ENCODE measurements at places on chromosomes 4 and X. TPM values are rescaled to one million over a fixed set of nuclear protein-coding genes. Genes with fewer than 3 reads are reported as not detected.
A peak's percentile ranks its signal among the peaks of the same experiment; 100 is the strongest.

SAGE1 gene
- not detected for total RNA-seq

KCNE5 gene
- 0.58 TPM for total RNA-seq

CYBB gene
- total RNA-seq: 48.7 TPM

DNA sequence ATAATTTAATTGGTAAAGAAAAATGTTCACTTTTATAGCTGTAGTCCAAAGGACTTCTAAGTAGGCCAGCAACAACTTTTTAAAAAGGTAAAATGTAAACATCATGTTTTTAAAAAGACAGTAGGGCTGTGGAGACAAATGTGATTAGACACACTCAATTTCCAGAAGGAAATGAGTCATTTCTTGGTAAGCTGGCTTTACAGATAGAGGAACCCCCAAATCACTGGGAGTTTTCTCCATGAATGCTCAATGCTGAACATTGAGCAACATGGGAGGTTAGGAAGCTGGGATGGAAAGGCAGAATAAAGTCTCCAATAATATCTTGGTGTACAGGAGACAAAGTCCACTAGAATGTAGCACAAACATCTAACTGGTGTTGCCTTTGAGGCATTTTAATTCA, 121.3 kb downstream of the NWD2 start:
- DNase-seq: no peak

GAGE2A gene
- not detected for total RNA-seq

COL4A5 gene
- 23.0 TPM for total RNA-seq

DNA sequence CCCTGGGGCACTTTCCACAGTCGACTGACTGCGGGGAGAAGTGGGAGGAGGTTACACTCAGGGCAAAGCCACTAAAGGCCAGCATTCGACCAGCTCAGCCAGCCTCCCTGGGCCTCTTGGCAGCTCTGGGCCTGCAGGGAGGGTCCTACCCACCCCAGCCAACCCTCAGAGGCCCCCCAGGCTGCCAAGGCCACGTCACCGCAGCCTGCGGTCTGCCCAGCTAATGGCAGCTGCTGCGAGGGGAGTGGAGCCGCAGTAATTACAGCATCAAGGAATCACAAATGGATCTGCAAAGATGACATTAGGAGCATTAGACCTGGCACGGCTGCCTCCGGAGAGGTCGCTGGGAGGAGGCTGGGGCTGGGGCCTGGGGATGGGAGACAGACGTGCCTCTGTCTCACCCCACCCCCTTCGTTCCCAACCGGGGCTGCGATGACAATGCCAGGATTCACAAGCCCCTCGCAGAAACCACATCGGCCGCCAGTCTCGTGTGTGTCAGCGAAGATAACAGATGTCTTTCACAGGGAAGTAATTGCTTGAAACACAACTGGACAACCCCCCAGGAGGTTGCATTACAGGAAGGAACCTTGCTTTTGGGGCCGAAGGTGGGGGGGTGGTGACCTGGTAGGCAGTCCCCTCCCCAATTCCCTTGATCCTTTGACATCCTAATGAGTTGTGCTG, 367.6 kb downstream of the BCOR start:
- peak; percentile 44 for DNase-seq

DNA sequence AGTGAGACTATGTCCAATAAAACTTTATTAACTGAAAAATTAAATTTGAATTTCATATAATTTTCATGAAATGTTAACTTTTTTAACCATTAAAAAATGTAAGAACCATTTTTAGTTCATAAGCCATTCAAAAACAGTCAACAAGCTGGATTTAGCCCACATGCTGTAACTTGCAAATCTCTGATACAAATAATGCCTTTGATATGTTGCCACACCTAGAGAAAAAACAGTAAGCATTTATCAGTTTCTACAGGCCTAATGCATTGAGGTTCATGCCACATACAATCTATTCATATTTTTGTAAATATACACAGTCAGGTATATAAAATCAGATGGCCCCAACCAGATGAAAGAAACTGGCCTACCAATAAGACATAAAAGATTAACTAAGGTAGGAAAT, 52.8 kb downstream of the LCORL start:
- no peak for DNase-seq

DNA sequence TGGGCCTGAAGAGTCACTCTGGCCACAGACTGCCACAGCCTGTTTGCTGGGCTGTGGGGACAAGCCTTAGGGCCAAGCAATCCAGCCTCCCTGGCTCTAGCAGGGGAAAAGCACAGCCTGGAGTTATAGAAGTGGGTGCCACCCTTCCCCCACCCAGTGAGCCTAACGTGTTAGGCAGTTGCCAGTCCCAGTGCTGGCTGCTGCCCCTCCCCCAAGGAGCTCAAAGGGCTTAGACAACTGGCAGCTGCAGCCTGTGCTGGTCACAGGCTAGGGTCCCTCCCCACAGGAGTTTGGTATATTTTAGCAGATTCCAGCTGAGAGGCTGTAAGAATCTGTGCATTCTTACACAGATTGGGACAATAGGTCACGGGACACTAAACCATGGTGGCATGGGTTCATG, 370.3 kb upstream of the FGF16 start:
- no peak for DNase-seq

DNA sequence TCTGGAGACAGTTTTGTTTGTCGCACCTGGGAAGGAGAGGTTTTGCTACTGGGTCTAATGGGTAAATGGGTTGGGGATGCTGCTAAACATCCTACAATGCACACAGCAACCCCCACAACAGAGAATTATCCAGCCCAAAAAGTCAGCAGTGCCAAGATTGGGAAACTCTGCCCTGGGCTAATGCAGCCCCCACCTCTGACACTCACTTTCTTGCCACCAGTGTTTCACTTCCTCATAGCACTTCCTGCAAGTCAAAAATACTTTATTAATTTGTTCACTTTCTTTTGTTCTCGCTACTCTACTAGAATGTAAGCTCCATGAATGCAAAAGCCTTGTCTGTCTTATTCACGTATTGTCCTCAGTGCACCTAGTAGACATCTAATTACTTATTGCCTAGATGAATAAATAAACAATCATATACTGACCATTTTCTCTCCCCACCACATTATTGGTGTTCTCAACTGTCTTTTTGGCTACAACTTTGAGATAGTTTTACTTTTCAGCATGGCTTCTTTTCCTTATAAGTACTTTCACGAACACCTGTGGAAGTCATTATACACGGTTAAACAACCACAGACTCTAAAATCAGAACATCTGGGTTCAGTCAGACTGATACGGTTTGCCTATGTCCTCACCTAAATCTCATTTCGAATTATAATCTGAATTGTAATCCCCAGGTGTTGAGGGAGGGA, 82.0 kb upstream of the PITX2 start:
- DNase-seq: no peak

DNA sequence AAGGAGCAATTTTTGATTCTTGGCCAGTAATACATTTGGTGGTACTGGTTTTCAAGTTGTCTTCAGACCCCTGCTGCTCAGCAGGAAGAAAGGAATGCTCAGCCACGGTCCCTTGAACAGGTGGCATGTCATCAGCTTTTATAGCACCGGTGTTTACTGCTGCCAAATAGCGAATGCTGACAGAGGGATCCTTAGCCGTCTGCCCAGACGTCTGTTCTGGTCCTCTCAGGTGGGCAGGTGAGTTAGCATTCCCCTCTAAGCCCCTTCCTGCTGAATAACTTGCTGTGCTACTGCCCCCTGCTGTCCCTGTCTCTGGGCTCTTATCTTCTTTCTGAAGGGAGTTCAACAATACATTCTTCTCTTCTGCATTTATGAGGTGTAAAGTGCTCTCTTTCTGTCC, 28.4 kb downstream of the BOD1L1 start:
- DNase-seq: no peak

- DNase-seq: no peak
Measured at GRCh38 chr4:40196272-40196671, 559 bp upstream of the RHOH start.

SLC49A3 gene
- total RNA-seq: 35.1 TPM

CPE gene
- 17.1 TPM for total RNA-seq

SLITRK4 gene
- total RNA-seq: 0.71 TPM

SPP1 gene
- total RNA-seq: 433 TPM

GRCh38 chrX:3420316-3420715, 73.9 kb upstream of the MXRA5 start:
- DNase-seq: no peak

- no peak for DNase-seq
Measured at GRCh38 chr4:84403656-84404055, 95.4 kb downstream of the NKX6-1 start.

DNA sequence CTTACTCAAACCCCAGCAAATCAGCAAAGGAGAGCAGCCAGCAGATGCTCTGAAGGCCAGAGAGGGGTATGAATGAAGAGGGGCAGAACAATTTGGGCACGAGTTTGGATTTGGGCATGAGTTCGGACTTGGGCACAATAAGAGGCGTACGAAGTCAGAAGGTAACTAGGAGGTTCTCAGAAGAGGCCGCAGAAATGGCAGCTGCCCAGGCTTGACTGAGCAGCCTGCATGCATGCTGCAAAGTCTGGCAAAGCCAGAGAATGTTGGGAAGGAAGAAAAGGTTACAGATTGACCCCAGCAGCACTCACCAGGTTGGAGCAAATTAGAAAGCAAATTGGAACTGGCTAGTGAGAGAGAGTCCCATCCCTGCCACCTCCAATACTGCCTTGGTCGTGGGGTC, 15.2 kb downstream of the CCDC149 start:
- DNase-seq: no peak

SPIN2B gene
- total RNA-seq: 8.0 TPM

ADAM29 gene
- 0.06 TPM for total RNA-seq

DNA sequence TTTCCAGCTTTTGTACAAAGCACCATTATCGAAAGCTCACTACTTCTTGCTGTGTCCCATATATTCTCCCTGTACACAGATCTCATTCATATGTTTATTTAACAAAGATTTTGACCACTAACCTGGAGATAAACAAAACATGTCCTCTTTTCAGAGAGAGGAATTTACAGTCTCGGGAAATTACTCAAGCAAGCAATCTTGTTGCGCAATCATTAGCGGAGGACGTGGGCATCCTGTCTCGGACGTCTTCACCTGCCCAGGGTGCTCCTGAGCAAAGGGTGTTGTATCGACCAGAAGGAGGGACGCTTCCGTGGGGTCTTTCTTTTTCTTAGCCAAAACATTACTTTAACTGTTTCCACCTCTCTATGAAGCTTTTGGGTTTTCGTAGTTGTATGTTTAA, 66.5 kb upstream of the CLCN4 start:
- DNase-seq: no peak

- no peak for DNase-seq
Measured at GRCh38 chr4:41963105-41963504, 18.5 kb upstream of the DCAF4L1 start.

FABP2 gene
- total RNA-seq: not detected

DNA sequence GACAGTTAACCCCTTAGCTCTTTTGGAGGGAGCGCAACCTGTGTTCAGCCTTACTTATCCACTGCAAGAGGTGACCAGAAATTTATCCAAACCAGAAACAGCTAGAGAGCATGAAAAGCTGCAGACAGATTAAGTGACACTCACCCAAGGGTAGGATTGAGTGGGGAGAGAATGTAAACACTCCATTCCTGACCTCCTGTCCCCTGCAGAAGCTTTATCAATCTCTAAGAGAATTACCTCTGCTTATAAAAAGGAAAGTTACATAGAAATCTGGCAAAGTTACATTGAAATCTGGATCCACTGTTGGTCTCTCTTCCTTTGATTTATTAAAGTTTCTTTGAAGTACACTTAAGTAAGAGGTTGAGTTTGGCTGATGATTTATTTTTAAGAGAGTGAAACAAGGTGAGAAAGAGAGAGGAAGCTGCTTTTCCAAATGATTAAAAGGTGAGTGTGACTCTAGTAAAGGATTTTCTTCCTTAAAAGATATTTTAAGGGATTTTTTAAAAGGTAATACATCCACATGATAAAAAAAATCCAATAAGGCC, 112.3 kb downstream of the ANAPC4 start:
- peak; percentile 67 for DNase-seq

DNA sequence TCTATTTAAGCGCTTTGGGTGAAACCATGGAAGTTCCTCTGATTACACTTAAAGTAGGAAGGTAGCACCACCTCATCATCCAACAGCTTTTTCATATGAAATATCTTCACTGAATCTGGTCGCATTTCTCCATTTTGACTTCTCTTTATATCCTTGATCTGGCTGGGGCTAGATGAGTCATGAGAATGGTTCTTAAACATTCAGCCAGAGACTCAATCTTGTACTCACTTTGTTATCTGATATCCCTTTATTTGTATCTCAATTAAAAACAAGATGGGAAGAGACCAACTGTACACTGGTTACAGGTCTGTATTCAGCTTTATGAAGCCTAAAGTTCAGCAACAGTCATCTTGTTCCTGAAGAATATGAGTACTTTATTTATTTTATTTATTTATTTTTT, 84.9 kb downstream of the CBLL2 start:
- DNase-seq: no peak

BEX1 gene
- 0.89 TPM for total RNA-seq

TENM3 gene
- 3.8 TPM for total RNA-seq

PAGE1 gene
- total RNA-seq: not detected

DNA sequence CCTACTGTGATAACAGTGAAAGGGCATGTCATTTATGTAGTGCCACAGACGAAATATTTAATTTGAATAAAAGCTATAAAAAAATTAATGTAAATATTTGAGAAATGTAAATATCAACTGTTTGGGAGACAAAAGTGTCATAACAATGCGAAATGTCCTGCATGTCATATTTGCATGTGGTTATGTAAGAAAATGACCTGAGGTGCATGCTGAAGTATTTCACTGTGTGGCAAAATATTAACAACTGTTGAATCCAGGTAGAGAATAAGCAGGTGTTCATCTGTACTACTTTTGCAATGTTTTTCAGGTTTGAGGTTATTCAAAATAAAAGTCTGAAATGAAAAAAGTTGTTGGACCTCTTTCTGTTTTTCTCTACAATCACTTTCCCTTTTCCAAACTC, 30.9 kb downstream of the PROM1 start:
- no peak for DNase-seq

- DNase-seq: no peak
Measured at GRCh38 chr4:4888695-4889094, 29.2 kb downstream of the MSX1 start.

- DNase-seq: no peak
Measured at GRCh38 chr4:162804351-162804924, 362.3 kb downstream of the NAF1 start.

- DNase-seq: no peak
Measured at GRCh38 chrX:8405631-8406030, 59.0 kb upstream of the VCX3B start.

DNA sequence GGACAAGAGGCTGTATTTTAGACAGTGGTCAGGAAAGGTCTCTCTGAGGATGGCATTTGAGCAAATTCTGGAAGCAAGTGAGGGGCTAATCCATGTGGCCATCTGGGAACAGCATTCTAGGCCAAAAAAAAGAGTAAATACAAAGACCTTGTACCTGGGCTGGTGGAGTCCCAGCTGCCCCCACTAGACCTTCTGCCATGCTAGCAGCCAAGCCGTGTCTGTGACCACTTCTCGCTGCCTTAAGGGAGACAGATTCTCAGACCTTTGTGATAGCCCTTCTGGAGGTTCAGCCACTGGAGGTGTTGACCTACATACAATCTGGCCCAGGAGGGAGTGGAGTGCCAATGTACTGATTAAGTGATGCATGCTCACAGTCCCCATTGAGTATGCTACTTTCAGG, 506.2 kb downstream of the MID1IP1 start:
- no peak for DNase-seq
